Dorsolateral prefrontal cortex (tissue), 122 donors: ENCODE measurements at places on chromosomes 1 and 21.
A peak's percentile ranks its signal among the peaks of the same experiment; 100 is the strongest.

- DNase-seq, result no peak
Observed at GRCh38 chr1:89927478-89927877, 67.4 kb upstream of the ZNF326 start.

DNA sequence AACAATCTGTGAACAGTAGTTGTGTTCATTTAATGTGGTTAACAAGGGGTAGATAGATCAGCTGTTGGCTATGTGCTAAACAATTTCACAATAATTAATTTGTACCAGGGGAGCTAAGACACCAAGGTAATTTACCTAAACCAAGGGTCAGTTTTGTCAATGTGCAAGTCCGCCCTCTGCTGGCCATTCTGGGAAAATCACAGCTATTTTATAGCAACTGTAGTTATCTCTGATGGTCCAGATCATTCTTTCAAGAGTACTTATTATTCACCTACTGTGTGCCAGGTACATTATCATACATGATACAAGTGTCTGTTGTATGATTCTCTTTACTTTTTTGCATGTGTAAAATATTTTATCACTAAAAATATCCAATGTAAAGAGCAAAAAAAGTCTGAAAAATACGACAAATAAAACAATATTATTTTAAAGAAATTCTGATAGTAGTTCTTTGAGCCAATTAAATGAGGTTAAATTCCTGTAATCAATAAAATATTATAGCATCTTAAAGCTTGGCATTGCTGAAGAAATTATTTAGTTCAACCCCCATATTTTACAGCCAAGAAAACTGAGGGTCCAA is 312.3 kb upstream of the FAM78B start:
- DNase-seq, result peak; percentile 66

- no peak for DNase-seq
Observed at GRCh38 chr1:17617787-17618557, 78.5 kb downstream of the ARHGEF10L start.

DNA sequence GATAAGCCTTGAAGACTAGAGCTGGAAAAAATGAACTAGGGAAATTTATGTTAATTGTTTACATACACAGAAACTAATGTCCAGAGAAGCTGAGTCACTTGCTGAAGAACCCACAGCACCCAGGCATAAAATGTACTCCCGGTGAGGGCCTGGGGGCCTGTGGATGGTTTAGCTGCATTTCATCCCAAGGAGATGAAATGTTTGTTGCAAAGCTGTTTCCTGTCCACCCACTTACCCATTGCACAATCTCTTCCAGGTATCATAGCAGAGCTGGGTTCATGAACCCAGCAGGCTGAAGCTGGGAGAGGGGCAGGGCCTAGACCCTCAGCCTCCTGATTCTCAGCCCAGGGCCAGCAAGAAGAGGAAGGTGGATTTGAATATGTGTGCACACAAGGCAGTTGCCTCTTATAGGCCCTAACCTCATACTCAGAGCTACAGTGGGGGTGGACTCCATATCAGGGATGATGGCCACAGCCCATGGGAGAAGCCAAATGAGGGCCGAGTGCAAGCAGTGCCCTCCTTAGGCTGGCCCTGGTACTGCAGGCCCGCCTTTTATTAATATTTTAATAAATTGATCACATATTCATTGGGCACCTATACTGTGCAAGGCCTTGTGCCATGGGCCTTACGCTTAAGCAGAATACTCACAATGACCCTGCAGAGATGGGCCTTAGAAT is 110.8 kb downstream of the LACTBL1 start:
- no peak for DNase-seq

GRCh38 chr1:148362216-148362611 is 120.9 kb downstream of the PPIAL4G start:
- no peak for DNase-seq

GRCh38 chr1:208419746-208420420 is 175.7 kb upstream of the PLXNA2 start:
- DNase-seq, result no peak

DNA sequence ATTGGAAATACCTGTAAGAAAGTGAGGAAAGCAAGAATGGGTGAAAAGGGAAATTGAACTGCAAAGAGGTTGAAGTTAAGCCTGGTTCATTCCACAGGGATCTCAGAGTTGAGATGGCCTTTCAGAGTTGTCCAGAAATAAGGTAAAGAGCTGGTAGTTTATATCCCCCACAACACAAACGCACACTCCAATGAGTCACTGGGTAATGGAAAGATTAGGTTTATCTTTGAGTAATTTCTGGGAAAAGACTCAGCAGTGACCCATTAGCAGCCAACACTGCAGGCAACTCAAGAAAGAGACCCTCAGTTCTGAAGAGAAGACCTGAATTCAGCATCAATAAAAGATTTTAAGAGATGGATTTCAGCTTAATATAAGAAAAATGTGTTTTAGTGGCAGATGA is 485.5 kb downstream of the PTPRC start:
- no peak for DNase-seq

DNA sequence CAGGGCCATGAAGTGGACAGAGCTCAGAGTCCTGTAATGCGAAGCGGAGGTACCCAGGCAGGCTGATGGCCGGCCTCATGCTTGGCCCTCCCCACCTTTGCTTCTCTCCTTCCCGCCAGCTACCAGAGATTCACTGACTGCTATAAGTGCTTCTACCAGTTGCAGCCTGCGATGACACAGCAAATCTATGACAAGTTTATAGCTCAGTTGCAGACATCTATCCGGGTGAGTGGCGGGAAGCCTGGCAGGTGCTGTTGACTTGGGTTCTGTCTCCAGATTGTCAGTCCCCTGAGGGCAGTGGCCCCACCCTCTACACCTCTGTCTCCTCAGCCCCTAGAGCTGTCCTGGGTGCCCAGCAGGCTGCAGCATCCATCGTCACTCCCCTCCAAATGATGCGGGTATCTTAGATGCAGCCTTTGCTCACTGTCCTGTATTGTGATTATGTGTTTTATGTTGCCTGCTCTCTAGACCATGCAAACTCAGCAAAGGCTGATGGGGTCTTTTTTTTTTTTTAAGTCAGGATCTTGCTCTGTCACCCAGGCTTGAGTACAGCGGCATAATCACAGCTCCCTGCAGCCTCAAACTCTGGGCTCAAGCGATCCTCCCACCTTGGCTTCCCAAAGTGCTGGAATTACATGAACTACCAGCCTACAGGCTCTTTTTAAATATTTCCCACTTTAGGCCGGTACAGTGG is 9.6 kb upstream of the BGLAP start:
- DNase-seq, result no peak

DNA sequence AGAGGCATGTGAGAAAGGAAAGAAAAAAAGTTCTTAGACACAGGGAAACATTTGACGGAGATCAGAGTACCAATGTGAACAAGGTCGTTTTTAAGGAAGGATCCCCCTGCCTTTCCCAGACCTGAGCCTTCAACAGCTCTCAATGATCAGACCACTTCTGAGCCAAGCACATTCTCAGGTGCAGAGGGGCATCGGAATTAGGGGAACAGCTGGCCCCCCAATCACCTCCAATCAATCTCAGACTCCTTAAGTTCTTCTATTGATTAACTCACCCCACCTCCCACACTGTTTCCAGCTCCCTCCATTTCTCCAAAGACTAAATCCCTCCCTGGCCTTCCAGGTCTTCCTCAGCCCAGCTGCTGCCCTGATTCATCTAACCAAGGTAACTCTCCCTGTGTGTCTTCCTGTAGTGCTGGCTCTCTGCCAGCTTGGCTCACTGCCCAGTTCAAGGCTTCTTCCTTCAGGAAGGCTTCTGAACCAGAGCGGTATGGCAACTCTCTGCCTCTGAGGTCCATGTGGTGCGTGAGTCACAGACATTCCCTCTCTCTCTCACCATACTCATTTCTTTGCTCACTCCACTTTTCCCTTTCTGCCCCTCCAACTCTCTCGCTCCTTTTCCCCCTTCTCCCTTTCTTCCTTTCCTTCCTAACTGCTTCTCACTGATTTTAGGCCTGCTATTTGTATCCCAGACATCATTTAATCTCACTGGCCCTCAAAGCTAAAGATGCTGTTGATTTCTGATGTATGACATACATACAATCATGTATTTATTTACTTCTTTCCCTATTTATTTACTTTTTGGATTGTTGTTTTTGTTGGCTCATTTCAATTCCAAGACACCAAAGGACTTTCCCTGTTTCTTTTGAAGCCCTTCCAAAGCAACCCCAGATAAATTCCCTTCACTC is 18.1 kb downstream of the CFAP45 start:
- no peak for DNase-seq

- no peak for DNase-seq
Observed at GRCh38 chr1:79040424-79041082, 34.0 kb upstream of the ADGRL4 start.

DNA sequence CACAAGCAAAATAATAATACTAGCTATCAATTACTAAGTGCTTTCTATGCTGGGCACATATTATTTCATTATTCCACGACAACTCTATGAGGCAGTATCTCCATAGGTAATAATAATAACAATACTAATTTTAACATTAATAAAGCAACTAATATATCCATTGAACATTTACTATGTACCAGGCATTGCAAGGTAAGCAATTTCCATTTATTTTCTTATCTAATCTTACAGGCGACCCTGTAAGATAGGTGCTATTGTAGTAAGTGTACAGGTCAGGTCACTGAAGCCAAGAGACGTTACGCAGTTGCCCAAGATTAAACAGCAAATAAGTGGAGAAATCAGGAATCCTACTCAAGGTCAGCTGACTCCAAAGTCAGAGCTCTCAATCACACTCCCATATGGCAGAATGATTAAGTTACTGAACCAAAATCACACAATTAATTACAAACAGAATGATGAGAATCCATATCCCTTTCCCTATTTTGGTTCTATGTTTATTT is 198.4 kb downstream of the SLC45A1 start:
- DNase-seq, result no peak

- no peak for DNase-seq
Observed at GRCh38 chr1:21318714-21319159, 28.5 kb upstream of the ECE1 start.

GRCh38 chr1:3552176-3552575 is 59.1 kb downstream of the MEGF6 start:
- DNase-seq, result no peak

DNA sequence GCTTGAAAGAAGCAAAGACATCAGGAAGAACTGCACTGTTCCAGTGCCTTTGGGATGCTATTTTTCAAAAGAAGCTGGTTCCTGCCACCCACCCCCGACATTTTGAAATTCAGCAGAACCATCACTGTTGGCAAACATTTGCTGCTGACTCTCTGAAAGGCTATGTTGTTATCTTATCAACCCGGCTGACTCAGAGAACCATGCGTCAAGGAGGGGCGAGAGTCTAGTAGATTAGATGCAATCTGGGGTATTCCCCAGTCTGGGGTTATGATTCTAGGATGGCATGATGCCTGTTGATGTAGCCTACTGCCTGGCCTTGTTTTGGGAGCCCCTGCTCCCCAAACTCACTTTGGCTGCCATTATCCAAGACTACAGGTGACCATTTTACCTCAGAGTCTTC is 267.8 kb upstream of the RUNX1 start:
- DNase-seq, result no peak

- no peak for DNase-seq
Observed at GRCh38 chr1:67166196-67166595, at the start of gene IL23R. IL23R (plus strand) TSS chr1:67166454; CDS start chr1:67168121, 1,667 bp downstream.

GRCh38 chr1:185464777-185465176 is 147.7 kb upstream of the IVNS1ABP start:
- DNase-seq, result no peak

- no peak for DNase-seq
Observed at GRCh38 chr1:9193233-9193625, 41.3 kb upstream of the H6PD start.

GRCh38 chr21:27885296-27885711 is 918.4 kb upstream of the ADAMTS5 start:
- no peak for DNase-seq

GRCh38 chr1:242534753-242535152 is 10.3 kb upstream of the PLD5 start:
- no peak for DNase-seq

DNA sequence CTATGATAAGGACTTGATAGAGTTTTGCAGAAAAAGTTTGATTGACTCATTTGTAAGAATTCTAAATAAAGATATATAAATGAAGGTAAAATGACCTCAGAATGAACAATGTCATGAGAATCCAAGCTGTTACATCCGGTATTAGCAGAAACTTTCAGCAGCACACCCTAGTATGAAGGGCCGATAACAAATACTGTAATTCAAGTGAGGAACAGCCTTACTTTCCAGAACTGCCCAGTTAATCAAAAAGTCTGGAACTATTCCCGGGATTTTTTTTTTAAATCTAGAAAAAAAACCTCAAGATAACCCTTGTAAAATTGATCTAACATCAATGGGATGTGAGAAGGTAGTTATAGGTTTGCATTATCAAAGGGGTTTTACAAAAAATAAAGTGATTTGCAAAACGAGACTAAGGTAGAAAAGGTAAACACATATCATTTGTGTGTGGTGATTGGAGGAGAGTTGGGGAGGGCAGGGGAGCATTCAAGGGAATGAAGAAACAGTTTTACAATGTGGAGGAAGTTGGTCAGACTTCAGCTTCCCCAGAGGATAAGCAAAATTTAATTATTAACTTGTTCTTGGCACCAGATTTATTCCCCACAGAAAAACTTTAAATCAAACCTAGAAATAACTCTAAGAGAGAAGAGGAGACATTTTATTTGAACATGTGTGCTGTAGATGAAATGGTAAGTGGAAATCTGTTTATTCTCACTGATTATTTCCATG is 75.9 kb upstream of the VCAM1 start:
- DNase-seq, result no peak

DNA sequence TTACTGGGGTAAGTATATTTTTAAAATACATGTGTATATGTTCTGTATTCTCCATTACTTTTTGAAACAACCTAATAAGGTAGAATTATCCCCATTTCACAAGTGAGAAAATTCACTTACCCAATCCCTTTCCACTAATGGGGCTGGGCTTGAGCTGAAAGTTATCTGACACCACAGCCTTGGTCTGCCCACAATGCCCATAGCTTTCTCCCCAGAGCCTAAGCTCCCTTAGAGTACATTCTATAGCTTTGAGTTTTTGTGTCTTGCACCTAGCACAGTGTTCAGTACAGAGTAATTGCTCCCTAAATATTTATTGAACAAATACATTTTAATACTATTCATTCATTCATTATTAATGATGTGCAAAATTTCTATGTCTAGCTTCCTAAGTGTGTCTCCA is 152.7 kb upstream of the RUNX1 start:
- no peak for DNase-seq

DNA sequence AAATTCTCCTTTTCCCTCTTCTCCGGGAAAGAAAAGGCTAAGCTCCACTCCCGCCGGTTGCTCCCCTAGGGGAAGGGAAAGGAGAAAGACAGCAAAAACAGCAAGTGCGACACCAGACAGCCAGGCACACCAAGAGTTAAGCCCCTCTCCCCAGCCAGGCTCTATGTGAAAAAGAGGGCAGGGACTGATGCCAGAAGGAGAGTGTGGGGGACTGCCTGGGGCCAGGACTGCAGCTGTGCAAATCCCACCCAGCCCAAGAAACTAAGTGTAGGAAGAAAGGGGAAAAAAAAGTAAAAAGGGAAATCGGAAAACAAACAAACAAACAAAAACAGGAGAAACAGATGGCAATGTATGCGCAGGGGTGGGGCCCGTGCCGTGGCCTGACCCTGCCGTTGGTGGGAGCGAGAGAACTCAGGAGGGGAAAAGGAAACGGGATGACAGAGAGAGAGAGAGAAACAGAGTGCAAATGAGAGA is 27.7 kb upstream of the FMO1 start:
- DNase-seq, result no peak

- no peak for DNase-seq
Observed at GRCh38 chr1:164707868-164708331, 148.9 kb downstream of the PBX1 start.

GRCh38 chr1:8082945-8083344 is 56.8 kb upstream of the ERRFI1 start:
- no peak for DNase-seq

- no peak for DNase-seq
Observed at GRCh38 chr1:203486618-203487370, 7.2 kb upstream of the OPTC start.

- no peak for DNase-seq
Observed at GRCh38 chr1:212536586-212536985, 72.0 kb upstream of the ATF3 start.
